ENCODE measurements at places on chromosomes 16 and 17.
A peak's percentile ranks its signal among the peaks of the same experiment; 100 is the strongest.

GRCh38 chr16:9351440-9351839, 260.0 kb downstream of the HAPSTR1 start:
- DNase-seq, result no peak

GRCh38 chr17:8004899-8005298, 2.5 kb downstream of the GUCY2D start:
- no peak for DNase-seq

DNA sequence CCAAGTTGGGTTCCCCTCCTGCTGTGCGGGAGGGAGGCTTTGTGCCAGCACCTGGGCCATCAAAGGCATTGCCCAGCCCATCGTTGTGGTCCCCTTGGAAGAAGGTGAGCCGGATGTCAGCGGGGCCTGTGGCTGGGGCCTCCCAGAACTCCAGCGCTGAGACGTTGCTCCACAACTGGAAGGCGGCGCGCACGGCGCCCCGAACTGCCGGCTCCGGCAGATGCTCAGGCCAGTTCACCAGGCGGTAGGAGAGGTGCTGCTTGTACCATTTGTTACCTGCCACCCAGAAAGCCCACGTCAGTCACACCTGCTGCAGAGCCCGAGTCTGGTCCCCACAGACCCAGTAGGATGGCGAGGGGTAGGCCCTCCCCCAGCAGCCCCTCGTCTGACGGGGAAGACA, 12.4 kb downstream of the C17orf50 start:
- no peak for DNase-seq

DNA sequence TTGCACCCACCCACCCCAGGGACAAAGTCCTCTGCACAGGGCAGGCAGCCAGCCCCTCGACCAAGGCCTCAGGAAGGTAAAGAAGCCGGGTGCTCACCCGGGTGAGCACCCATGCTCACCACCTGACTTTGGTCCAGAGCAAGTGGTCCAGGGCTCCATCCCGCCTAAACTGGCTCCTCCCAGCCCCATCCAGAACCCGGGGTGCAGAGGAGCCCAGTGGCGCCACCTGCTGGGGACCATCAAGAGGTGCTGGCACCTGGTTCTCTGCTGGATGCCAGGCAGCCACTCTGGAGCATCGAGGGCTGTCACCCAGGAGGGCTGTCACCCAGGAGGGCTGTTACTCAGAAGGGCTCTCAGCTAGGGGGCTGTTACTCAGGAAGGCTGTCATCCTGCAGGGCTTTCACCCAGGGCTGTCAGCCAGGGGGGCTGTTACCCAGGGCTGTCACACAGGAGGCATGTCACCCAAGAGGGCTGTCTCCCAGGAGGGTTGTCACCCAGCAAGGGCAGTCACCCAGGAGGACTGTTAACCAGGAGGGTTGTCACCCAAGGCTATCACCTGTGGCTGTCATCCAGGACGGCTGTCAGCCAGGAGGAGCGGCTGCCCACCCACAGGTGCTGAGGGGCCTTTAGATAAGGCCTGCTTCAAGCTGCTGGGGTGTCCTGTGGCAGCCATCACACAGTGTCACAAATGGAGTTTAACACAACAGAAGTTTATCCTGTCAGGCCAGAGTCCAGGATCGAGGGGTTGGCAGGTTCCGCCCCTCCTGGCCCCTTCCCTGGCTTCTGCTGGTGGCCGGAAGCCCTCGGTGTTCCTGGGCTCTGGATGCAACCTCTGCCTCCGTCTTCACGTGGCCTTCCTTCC, 98.5 kb downstream of the TNFRSF13B start:
- no peak for DNase-seq

DNA sequence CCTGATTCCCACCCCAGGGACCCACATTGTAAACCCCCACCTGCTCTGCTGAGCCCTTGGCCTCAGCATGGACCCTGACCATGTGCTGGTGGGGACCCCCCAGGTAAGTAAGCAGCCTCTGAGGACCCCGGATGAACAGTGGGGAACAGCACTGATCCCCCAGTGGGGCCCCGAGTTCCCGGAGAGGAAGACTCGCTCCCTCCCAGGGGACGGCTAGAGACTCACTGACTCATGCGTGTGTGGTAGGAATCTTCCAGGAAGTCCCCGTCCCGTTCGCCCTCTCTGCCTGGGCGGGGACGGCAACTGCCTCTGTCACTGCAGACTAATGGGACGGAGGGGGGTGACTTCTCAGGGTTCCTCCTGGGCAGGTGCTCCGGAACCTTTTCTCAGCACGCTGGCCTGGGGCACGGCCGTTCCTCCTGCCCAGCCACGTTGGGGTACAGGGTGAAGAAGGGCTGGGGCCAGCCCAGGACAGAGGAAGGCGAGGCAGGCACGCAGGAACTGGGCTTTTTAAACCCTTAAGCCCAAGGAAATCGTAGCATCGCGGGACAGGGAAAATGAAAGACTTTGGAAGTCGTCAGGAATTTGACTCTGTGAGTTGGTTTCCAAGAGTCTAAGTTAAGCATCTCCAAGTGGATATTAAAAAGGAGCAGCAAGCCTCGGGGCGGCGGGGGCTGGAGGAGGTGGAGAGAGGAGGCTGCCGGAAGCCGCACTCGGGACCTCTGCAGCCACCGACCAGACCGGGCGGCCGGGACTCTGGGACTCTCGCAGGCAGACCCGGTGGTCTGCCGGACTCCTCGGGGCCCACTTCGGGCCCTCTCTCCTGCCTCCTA, 178.7 kb downstream of the SEC14L1 start:
- peak; percentile 54 for DNase-seq

DNA sequence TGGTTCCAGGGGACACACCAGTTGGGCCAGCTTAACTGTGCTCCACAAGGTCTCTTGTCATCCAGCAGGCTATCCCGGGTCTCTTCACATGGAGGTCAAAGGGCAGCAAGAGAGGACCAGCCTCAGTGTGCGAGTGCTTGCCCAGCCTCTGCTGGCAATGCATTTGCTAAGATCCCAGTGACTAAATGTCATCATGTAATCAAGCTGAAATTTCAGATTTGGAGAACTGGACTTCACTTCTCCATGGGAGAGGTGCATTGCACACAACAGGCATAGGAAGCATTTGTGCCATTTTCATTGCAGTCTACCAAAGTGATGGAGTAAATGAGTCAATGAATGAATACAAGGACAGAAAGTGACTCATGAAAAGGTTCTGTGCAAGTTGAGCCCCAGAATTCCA, 51.2 kb upstream of the KDM8 start:
- no peak for DNase-seq

GRCh38 chr17:194828-195602, 13.6 kb upstream of the DOC2B start:
- DNase-seq, result no peak

DNA sequence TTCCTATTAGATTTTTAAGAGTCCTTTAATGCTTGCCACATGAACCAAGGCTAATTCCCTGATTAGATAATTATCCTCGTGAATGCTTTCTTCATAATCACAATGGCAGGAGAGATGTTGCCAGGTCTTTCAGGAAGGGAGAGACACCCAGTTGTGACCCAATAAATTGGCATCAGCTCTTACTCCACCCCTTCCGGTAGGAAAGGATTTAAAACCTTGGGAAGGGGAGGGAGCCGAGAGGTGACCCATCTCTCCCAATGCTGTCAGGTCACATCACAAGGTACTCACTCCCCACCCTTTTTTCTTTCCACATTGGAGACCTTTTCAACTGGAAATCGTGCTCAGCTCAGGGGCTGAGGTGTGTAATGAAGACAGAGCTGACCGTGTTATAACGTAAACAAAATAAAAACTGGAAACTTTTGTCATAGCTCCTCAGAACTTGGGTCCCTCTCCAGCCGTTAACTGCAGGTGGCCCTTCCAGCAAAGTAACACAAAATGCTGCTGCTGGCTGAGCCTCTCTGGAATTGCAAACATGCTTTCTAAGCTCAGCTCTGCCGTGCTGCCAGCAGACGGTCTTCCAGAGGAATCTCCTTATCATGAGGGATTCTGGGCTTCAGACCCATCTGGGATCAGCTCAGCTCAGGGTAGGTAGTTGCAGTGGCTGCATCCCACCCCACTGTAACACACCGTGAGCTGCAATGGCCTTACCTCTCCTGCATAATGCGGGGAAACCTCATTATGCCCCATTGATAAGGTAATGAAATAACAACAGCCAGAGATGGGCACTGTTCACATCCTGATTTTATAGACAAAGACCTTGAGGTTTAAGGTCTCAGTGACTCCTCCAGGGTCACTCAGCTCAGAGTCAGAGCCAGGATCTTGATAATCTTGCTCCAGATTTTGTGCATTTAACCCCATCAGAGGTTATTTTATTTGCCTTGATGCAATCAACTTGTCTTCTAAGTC, 15.6 kb downstream of the TMEM100 start:
- DNase-seq, result no peak

- DNase-seq, result no peak
Measured at GRCh38 chr17:8192070-8192815, 2.3 kb upstream of the BORCS6 start.

- DNase-seq, result no peak
Measured at GRCh38 chr16:78560997-78561396, 461.5 kb downstream of the WWOX start.

DNA sequence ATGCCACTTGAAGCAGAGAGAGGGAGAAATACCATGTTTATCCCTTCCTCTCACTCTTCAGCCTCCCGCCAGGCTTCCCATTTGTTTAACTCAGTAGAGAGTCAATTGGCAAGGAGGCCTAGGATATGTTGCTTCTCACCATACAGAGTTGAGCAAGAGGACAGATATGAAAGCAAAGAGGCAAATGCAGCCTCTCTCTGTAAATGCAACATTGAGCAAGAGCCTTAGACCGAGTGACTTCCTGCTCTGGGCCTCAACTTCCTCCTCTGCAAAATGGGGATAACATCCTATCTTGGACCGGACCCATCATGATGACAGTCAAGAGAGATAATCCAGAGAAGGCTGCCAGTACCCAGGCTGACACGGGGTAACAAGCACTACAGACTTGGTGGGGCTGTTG, 36.8 kb downstream of the SOCS1 start:
- DNase-seq, result no peak

Data from T-helper 17 cell (primary cell).